Occipital lobe (tissue), 3 donors: ENCODE measurements at places on chromosomes 12 and 14.
A peak's percentile ranks its signal among the peaks of the same experiment; 100 is the strongest.

GRCh38 chr14:79254069-79254775 is 957.1 kb downstream of the DIO2 start:
- no peak for DNase-seq

DNA sequence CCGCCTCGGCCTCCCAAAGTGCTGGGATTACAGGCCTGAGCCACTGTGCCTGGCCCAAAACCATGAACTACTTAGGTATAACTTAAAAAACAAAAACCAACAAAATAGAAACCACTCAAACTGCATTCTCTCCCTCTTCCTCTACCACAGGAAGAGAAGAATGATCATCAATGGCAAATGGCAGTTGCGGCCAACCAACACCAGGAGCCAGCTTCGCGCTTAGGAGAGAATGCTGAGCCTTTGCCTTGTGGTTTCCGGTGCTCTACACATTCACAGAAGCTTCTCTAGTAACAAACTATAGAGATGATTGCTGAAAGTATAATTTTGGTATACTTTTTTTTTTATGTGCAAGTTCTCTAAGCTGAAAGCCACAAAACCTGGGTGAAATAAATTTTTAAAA is 17.1 kb downstream of the CATSPERB start:
- no peak for DNase-seq

DNA sequence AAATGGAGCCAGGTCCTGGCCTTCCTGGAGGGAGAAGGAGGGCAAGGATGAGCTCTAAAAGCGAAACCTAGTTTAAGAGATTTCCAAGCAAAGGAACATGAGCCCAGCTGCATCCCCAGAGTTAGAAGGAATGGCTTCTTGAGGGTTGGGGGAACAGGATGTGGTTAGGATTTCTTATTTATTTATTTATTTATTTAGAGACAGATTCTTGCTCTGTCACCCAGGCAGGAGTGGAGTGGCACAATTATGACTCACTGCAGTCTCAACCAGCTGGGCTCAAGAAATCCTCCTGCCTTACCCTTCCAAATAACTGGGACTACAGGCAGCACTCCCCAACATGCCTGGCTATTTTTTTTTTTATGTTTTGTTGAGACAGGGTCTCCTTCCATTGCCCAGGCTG is 25.3 kb upstream of the TMEM106C start:
- DNase-seq = no peak

DNA sequence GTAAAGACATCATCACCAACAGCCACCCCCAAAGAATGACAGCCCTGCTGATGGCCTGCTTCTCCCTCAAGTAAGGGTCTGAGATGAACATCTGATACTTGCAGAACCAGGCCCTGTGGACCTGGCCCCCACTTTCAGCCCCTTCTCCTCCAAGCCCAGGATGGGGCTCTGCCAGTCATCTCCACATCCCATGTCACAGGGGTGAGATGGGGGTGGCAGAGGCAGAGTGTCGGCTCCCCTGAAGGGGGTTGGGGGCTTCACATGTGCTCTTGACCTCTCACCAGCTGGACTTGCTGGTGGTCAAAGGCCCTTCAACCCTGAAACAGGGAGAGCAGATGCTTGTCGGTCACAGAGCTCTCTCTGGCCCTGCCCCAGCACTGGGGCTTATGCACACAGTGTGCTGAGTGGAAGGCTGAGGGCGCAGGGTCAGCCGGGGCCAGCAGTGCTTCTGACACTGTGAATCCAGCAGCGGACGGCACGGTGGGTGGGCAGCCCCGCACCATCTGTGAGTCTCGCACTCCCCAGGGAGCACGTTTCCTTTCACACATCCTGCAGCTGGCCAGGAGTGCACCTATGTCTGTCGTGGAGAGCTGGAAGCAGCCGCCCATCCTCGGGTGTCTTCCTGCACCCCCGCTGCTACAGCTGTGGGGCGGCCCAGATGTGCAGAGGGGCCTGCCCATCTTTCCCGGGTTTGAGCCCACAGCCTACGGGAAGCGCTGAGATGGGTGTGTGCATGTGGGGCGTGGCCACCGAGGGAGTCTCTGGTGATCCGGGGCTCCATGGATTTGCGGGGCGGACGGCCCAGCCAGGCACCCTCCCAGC is 94.3 kb downstream of the ADGRD1 start:
- no peak for DNase-seq

DNA sequence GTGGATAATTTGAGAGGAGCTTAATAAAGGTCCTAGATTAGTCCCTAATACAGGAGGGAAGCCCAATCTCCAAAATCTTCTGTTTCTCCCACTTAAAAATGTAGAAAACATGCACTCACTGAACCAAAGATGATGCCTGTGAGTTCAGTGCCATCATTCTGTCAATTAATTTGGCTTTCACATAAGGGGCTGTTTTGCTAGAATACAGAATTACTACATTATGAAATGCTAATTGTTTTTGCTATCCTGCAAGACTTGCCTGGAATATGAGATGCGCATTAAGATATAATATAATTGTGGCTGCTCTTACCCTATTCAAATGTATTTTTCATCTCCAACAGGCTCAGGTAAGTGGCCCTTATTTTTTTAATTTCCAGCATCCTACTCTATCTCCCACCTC is 111.7 kb downstream of the SEC23A start:
- DNase-seq = no peak

DNA sequence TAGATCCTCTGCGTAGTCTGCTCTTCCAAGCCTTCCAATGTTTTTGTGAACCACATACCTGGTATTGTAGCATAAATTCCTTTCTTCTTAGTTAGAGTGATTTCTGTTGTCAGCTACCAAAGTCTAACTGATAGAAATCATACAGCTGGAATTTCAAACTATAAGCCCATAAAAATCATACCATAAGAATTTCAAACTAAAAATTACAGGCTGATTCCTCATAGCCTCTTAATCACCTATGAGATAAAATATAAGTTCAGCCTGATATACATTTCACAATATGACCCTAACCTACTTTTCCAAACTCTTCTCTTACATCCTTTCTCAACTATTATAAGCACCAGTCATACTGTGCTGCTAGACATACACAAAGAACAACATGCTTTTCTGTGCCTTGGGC is 64.8 kb downstream of the PTHLH start:
- DNase-seq = no peak

DNA sequence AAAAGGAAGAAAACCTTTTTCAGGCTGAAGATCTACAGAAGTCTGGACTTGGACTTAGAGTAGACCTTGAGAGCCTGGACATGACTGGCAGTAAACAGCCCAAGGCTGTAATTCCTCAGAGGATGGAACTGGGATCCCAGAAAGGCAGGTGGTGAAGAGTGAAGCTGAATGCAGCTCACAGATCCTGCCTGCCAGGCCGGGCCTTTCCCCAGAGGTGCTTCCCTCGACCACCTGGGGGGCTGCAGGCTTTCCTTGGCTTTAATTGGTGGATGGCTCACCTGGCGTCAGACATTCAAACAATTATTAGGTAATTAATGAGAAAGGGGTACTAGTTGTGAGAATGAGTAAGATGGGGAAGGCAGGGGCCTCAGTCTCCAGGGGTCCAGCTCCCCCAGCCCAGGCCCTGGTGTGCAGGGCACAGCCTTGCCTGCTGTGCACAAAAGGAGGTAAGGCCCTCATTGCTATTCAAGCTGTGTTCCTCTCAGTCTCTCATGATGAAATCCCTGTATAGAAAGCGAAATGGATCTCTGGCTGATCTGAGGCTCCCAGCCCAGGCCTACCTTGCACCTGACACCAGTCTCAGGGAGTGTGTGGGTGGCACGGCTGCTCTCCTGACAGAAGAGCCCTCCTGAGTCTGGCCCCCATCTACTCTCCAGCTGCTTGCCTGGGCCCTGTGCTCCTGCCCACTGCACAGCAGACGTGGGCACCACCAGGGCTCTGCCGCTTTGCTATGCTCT is 63.0 kb upstream of the TCL1A start:
- DNase-seq = no peak

- DNase-seq = no peak
These were observed 4.6 kb downstream of the PPM1A start for GRCh38 chr14:60253649-60254048.

DNA sequence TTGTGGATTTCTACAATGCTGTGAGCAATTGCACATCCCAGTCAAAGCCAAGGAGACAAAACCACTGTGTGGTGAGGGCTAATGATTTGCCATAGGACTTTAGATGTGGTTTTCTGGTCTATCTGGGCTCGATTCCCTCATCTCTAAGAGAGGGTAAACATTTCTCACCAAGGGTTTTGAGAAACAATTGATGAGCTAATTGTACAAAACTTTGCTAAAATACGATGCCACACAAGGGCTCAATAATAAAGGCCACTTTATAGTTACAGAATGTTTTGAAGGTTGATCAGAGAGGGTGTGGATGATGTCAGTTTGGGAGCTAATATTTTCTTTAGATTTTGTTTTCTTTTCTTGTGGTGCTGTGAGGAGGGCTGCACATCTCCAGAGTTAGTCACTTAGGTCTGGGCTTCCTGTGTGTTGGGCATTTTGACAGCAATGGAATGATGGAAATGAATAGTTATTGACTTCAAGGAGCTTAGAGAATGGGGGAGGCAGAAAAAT is 60.8 kb upstream of the SLC38A4 start:
- DNase-seq = no peak

- peak; percentile 34 for DNase-seq
These were observed 56.8 kb downstream of the BTG1 start for GRCh38 chr12:92088805-92089204.

GRCh38 chr12:52311285-52311648 is 9.9 kb downstream of the KRT83 start:
- DNase-seq = no peak
